Esophagus squamous epithelium (tissue), 5 donors: ENCODE measurements at places on chromosomes 12 and 14.

DNA sequence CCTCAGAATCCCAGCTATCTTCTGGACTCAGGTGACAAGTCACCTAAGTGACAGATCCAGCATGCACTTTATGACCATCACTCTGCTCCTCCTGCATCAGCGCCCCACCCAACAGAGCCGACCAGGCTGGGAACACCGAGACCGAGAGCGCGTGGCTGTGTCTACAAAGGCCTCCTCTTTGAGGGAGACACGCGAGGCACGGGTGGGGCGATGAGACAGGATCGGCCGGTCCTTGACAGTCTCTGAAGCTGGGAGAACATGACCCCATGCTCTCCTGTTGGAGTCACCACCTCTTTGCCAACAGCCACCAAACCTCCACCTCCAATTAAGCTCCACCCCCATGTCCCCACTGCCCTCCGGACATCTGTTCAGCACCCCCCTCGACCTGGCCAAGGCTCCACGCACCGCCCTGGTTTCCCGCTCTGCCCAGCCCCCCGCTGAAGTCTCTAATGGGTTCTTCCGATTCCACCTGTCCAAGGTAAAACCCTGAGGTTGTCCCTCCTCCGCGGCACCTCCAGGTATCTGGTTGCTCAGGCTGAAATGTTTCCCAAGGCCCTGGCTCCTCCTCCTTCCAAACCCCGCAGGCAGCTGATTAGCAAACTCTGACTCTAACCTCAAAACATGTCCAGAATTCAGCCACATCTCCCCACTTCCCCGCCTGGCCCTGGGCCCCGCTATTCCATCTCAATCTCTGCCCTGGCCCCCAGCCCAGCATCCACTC lies 31.5 kb downstream of the HSP90AA1 start:
- DNase-seq = no peak

DNA sequence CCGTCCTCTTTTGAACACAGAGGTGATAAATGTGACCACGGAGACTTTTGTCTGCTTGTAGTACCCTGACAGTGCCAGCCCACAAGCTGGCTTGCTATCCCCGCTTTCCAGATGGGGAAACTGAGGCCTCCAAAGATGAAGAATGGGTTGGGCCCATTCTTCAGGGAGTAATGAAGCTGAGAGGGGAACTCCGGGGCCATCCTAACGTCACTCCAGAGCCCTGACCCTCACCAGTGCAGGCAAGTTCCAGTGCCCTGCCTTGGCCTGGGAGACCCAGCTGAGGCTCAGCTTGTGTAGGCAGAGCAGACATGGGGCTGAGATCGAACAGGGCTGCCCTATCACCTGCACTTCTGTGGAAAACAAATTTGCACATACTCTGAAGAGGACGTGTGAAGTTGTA lies 277.1 kb downstream of the DPF3 start:
- DNase-seq = no peak

- DNase-seq = no peak
Measured at GRCh38 chr12:112967858-112968257, 10.5 kb upstream of the OAS2 start.

- DNase-seq = no peak
Measured at GRCh38 chr12:56839489-56839848, 76.3 kb downstream of the HSD17B6 start.

GRCh38 chr12:106682594-106683234 lies 91.8 kb upstream of the RIC8B start:
- DNase-seq = no peak

DNA sequence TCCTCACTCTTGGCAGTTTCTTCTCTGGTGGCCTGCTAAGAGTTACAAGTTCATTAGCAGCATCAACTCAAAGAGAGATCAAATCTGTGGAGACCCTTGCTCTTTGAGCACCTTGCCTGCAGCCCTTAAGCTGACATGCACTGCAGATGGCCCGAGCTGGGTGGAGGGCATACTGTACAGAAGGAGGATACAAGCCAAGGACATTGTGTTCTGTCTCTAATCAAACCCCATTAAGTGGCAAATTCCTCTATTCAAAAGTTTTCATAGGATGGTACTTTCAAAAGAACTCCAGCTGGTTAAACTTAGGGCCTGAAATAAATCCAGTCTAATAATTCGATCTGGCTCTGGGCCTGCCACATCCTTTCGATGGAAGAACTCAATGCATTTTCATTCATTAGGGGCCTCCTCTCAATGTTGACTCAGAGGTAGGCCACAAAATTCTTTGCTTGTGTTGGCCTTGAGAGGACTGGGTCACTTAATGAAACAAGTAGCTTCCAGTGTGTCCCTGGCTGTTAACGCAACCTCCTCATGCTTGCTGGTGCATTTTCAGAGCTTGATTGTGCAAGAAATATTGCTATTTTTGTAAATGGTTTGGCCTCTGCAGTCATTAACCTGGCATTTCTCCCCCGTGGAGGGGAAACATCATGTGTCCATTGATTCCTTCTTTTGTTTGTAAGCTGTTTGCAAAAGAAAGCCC lies 318.2 kb downstream of the NUAK1 start:
- no peak for DNase-seq

DNA sequence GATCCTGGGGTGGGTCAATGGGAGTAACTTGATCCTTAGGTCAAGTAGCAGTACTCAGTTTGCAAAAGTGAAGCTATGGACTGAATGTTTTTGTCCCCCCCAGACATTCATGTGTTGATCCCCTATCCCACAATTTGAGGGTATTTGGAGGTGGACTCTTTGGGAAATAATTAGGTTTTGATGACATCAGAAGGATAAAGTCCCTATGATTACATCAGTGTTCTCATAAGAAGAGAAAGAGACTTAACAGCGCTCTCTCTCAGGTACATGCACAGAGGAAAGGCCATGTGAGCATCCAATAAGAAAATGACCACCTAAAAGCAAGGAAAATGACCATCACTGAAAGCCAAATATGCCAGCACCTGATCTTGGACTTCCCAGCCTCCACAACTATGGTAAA lies 550.8 kb downstream of the FOXG1 start:
- no peak for DNase-seq

GRCh38 chr12:95829395-95829794 lies 29.4 kb upstream of the SNRPF start:
- DNase-seq = no peak

- no peak for DNase-seq
Measured at GRCh38 chr12:3752741-3753486, at the start of gene CRACR2A. Gene CRACR2A, minus strand, starts transcription at chr12:3753109. Its CDS starts 56,110 bp downstream, at chr12:3696999.

DNA sequence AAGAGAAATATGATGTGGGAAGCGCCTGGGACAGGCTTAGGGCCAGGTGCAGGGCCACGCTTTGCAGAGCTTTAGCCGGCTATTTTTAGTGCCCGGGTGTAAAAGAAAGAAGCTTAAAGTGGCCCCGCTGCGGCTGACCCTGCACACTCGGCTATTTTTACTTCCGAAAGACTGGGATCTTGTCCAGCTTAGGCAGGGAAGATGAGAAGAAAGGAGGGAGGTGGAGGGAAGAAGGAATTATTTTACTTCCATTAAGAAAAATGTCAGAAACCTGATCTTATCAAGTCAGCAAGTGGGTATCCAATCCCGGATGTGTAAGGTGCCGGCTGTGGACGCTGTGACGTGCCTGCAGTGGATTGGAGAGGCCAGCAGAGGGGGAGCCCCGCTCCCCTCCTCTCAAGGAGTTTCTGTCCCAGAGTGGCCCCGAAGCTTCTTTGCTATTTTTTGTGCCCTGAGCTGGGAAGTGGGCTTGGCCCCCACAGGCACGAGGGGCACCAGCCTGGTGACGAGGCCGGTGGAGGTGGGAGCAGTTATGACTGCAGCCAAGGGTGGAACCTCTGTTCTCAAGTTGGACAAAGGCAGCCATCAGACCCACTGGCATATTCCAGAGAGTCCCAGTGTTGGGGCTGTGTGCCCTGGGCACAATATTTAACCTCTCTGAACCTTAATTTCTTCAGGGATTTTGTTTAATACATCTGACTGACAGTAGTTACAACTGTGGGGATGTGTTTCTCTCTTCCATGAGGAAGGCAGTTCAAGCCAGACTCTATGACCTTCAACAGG lies 97.7 kb downstream of the ESRRB start:
- no peak for DNase-seq

DNA sequence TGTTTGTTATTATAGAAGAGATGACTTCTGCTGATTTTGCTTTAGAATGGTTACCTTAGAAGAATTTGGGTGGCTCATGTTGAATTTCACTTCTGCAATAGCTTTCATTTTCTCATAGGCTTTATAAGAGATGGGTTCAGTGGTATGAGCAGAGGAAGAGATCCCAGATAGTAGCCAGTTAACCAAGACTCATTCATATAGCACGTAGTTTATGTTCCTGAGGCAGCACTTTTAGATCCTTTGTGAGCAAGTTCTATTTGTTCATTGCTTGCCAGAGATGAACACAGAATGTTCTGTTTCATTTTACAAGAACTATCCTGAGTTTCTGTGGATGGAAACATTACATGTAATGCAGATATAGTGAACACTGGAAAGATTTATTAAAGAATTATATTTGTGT lies 32.2 kb downstream of the RAB21 start:
- DNase-seq = no peak

DNA sequence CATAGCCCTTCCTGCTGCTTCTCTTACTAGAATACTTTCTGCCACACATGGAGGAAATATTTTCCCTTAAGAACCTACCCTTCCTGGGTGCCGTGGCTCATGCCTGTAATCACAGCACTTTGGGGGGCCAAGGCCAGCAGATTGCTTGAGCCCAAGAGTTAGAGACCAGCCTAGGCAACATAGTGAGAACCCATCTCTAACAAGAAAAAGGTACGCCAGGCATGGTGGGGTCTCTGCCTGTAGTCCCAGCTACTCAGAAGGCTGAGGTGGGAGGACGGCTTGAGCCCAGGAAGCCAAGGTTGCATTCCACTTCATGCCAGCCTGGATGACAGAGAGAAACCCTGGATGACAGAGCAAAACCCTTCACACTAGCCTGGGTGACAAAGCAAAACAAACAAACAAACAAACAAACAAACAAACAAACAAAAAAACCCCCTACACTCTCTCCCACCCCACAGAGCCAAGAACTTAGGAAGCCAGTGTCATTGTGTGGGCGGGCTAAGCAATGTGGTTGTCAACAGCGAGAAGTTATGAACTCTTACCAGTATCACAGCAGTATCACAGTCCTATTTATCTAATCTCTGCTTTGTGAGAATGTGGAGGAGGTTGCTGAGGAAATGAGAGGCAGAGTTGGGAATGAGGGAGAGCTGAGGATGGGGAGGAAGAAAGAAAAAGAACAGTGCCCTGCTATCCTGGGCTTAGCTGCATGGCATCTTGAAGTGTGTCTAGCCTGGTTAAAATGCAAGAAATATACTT lies 53.8 kb upstream of the CLEC14A start:
- DNase-seq = no peak

DNA sequence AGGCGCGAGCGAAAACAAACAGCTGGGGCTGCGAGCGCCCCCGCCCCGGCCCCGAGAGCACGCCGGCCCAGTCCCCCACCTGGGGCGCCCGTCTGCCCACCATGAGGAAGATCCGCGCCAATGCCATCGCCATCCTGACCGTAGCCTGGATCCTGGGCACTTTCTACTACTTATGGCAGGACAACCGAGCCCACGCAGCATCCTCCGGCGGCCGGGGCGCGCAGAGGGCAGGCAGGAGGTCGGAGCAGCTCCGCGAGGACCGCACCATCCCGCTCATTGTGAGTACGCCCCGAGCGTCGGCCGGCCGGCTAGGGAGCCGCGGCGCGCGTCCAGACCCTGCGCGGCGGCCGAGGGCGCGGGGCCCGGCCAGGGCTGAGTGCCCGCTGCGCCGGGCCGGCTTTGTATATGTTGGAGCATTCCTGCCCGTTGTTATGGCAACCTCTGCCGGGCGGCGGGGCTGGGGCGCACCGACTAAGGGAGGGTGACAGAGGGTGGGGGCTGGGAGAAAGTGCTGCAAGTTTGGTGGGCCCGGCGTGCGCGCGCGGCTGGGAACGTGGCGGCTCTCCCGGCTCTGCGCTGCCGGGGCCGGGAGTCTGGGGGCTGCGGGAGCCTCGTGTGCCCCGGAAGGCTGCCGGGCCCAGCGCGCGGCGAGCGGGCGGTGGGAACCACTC lies 367 bp downstream of the GALNT16 start:
- no peak for DNase-seq

DNA sequence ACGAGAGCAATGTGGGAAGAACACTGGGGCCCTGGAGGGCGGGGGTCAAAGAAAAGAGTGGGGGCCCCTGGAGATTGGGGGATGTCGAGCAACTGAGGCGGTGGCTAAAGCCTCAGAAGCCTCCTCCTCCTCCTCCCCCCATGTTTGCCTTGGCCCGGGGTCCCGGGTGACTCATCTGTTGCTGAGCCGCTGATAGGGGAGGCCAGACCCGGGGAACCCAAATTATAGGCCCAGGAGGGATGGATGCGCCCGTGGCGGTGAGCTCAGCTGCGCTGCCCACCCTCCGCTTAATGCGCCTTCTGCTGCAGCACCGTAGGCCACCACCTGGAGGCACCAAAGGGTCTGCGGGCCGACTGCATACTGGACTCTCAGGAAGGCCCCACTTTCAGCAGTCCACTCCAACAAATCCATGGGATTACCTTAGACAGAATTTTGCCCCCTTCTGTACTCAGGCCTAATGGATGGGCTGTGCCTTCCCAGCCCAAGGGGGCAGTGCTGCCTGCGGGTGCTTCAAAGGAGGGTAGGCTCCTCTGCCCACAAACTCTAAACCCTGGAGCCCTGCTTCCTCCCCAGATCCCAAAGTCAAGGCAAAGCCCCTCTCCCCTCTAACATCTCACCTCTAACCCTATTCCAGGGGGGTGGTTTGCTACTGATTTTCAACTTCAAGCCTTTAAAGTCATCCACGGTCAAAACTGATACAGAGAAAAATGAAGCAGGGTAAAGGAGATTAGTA lies 2.6 kb upstream of the WNT10B start:
- DNase-seq = no peak

DNA sequence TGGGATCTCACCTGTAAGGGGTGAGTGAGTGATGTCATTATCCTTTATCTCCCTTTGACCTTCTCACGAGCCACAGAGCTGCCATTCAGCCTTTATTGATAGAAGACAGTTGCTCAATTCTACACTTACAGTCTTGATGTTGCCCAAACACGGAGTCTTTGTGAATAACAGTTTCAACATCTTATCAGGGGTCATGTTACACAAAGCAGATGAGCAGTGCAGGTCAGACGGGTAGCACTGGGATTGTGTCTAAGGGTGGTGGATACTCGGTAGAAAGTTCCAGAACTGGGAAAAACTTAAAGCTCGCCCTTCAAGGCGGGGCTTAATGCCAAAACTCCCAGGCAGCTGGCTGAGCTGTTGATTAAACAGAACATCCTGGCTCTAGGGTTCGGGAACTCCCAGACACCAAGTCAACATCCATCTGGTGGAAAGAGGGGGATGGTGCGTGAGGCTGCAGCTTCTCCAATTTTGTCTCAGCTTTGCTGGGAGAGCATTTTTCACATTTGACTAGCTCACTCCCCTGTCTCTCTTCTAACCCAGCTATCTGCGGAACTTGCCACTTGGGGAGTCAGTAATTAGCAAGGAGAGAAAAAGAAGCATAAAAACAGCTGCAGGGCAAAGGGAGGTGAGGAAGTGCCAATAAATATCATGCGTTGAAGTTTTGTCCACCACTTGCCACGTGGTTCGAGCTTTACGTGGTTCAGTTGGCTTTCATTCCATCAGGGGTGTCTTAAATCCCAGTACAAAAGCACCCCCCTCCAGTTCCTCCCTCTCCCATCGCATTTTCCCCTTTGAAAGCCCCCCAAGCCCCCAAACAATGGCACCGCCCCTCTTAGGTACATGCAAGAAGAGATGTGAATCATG lies 31.0 kb downstream of the FOXN4 start:
- DNase-seq = no peak
